ENCODE measurements at places on chromosomes 2 and 18. TPM values are rescaled to one million over a fixed set of nuclear protein-coding genes. Genes with fewer than 3 reads are reported as not detected.

The CEBPZ gene
- total RNA-seq, result 43.0 TPM

The BARD1 gene
- 15.1 TPM for total RNA-seq

The MC2R gene
- not detected for total RNA-seq

The GPR45 gene
- not detected for total RNA-seq

The ANKRD23 gene
- total RNA-seq, result 1.4 TPM

The PJVK gene
- total RNA-seq, result 0.73 TPM

The LOXL3 gene
- 2.2 TPM for total RNA-seq

The DES gene
- 0.73 TPM for total RNA-seq

The ADD2 gene
- 0.20 TPM for total RNA-seq

The STARD6 gene
- total RNA-seq, result not detected

The TUBA3E gene
- total RNA-seq, result not detected

The C2orf72 gene
- 0.20 TPM for total RNA-seq

The STK39 gene
- 14.7 TPM for total RNA-seq

The REG3A gene
- total RNA-seq, result not detected

The EVA1A gene
- 18.2 TPM for total RNA-seq

The C2orf78 gene
- total RNA-seq, result not detected

The DSG1 gene
- not detected for total RNA-seq
